ENCODE measurements at places on chromosomes 1 and 21. TPM values are rescaled to one million over a fixed set of nuclear protein-coding genes. Genes with fewer than 3 reads are reported as not detected.
A peak's percentile ranks its signal among the peaks of the same experiment; 100 is the strongest.

Gene ETNK2
- 18.3 TPM for total RNA-seq

Gene CLCA4
- not detected for total RNA-seq

Gene COL16A1
- 8.8 TPM for total RNA-seq

Gene FALEC
- total RNA-seq: 1.0 TPM

Gene FAM151A
- total RNA-seq: 0.11 TPM

- no peak overlapping the region for H3K4me3 ChIP-seq
- peaks cover 59% of the 10 kb centered on the region for H3K4me1 ChIP-seq
- no peak for DNase-seq
- H3K27me3 ChIP-seq: no peaks in the 10 kb centered on the region
- H3K36me3 ChIP-seq: peaks cover 3% of the 10 kb centered on the region
These were observed 208.1 kb upstream of the MAP1LC3C start for GRCh38 chr1:242206994-242207393.

DNA sequence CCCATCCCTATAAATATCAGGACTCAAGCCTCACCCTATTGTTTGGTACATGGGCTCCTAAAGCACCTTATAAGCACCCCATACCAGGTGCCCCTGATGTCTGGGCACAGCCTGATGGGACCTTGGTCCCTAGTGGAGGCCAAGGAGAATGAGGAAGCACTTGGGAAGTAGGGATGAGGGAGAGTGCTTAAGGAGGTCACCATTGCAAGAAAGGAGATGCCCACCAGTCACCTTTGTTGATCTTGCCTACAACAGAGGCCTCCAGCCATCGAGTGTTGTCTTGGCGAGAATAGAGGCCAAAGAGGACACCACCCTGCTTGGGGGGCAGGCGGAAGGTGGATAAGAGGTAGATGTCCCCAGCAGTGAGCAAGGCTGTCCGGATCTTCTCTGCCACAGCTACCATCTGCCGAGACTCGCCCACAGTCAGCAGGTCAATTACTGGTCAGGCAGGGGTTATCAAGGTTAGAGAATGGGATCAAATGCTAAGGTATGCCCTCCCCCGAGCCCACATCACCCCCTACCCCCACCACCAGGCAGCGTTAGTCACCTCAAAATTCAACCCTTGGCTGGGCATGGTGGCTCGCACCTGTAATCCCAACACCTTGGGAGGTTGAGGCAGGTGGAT lies 1.6 kb downstream of the THBS3 start:
- H3K27me3 ChIP-seq: peaks cover 9% of the 10 kb centered on the region
- no peak for DNase-seq
- H3K4me3 ChIP-seq: no peak overlapping the region

DNA sequence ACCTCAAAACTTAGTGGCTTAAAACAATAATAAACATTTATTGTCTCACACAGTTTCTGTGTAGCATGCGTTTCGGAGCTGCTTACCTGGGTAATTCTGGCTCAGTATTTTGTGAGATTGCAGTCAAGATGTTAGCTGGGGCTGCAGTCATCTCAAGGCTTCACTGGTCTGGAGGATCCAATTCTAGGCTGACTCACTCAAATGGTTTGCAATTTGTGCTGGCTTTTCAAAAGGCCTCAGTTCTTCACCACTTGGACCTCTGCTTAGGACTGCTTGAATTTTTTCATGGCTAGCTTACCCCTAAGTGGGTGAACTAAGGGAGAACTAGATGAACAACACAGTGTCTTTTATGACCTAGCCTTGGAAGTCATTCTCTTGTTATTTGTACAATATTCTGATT lies 21.0 kb downstream of the XPR1 start:
- H3K27me3 ChIP-seq: no peaks in the 10 kb centered on the region
- H3K36me3 ChIP-seq: peaks cover 11% of the 10 kb centered on the region
- DNase-seq: no peak
- H3K4me3 ChIP-seq: no peak overlapping the region
- 0 out of 2 replicates have a peak, but pooled peaks cover 6% of the 10 kb centered on the region for H3K4me1 ChIP-seq

GRCh38 chr1:44401256-44402228 lies 3.5 kb upstream of the RNF220 start:
- no peak for DNase-seq
- H3K27me3 ChIP-seq: peaks cover 23% of the 10 kb centered on the region
- H3K36me3 ChIP-seq: no peaks in the 10 kb centered on the region
- no peak overlapping the region for H3K27ac ChIP-seq
- H3K4me3 ChIP-seq: no peak overlapping the region
- H3K4me1 ChIP-seq: no peaks in the 10 kb centered on the region

DNA sequence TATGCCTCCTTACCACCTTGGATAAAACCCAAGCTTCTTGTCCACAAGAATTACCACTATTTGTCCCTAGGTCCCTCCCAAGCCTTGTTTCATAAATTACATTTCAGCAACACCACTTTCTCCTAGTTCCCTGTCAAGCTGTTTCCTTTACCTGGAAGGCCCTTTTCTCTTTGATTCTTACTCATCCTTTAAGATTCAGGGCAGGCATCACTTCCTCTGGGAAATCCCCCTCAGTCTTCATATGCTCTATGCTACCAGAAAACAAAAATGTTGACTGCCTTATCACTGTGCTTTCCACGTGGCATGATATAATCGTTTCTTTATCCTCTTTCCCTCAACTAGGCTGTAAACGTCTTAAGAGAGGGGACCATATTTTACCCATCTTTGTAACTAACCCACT lies 102.7 kb downstream of the LYST start:
- H3K27me3 ChIP-seq: no peaks in the 10 kb centered on the region
- H3K36me3 ChIP-seq: no peaks in the 10 kb centered on the region
- DNase-seq: no peak

GRCh38 chr1:229447809-229448252 lies 13.9 kb upstream of the ACTA1 start:
- H3K27ac ChIP-seq: peak overlapping the region; percentile 15
- H3K27me3 ChIP-seq: no peaks in the 10 kb centered on the region
- H3K4me1 ChIP-seq: no peaks in the 10 kb centered on the region
- DNase-seq: no peak
- peaks cover 36% of the 10 kb centered on the region for H3K36me3 ChIP-seq
- H3K4me3 ChIP-seq: no peak overlapping the region

DNA sequence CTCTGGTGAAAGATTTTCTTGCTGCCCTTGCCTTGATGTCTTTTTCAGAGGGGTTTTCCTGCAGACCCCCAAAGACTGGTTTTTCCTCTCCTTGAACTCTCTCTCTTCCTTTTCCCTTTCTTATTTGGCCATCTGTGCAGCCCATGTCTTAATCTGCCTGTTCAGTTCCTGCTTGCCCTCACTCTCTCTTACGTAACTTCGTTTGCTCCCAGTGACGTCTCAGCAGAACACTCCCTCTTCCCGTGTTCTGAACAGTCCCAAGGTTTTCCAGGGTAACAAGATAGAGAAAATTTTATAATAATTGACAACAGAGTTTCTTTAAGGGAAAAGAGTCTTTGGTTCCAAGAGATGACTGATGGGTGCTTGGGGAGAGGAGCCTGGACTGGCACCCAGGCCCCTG lies 109.1 kb upstream of the LMO4 start:
- H3K4me1 ChIP-seq: no peaks in the 10 kb centered on the region
- DNase-seq: no peak

GRCh38 chr1:229264487-229264886 lies 6.4 kb upstream of the RAB4A start:
- no peak overlapping the region for H3K27ac ChIP-seq
- no peak overlapping the region for H3K4me3 ChIP-seq
- H3K27me3 ChIP-seq: no peaks in the 10 kb centered on the region

DNA sequence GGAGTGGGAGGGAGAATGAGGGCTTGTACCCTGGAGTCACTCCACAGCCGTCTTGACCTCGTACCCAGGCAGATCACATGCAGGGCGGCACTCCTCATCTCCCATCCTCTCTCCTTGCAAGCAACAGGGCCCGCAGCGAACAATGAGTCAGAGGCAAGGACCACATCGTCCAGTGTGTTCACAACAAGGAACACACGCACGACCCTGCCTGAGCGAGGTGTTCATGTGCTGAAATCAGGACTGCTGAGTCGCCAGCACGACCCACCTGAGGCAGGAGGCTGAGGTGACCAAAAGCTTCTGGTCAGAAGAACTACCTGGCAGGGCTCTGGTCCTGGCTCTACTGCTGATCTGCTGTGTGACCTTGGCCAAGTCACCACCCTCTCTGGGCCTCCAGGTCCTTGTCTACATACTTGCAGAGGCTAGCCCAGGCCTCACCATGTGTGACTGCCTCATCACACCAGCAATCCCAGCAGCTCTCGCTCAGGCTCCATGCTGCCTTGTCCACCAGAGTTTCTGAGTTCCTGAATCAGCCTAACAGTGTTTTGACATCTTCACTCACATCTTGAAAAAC lies 78.0 kb downstream of the SSBP3 start:
- H3K36me3 ChIP-seq: no peaks in the 10 kb centered on the region
- peak overlapping the region; percentile 43 for H3K4me3 ChIP-seq
- H3K27me3 ChIP-seq: no peaks in the 10 kb centered on the region
- DNase-seq: no peak
- peak overlapping the region; percentile 85 for H3K27ac ChIP-seq

DNA sequence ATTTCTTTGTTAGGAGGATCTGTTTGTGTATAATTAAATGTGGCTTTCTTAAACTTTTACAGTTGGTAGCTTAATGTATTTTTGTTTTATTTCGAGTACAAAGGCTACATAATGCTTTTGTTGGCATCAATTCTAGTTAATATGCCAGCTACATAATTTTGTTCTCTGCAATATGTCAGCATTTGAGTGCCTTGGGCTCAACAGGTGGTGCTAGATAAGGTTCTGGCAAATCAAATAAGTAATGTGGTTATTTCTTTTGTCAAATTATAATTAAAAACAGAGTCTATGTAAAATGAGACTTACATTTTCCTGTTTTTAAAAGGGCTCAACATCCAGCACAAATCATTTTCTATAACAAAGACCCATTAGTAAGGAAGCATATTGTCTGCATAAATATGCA lies 410.6 kb upstream of the NR5A2 start:
- no peaks in the 10 kb centered on the region for H3K36me3 ChIP-seq
- DNase-seq: no peak
- H3K4me3 ChIP-seq: no peak overlapping the region
- H3K27ac ChIP-seq: no peak overlapping the region
- peaks cover 7% of the 10 kb centered on the region for H3K4me1 ChIP-seq
- H3K27me3 ChIP-seq: no peaks in the 10 kb centered on the region

DNA sequence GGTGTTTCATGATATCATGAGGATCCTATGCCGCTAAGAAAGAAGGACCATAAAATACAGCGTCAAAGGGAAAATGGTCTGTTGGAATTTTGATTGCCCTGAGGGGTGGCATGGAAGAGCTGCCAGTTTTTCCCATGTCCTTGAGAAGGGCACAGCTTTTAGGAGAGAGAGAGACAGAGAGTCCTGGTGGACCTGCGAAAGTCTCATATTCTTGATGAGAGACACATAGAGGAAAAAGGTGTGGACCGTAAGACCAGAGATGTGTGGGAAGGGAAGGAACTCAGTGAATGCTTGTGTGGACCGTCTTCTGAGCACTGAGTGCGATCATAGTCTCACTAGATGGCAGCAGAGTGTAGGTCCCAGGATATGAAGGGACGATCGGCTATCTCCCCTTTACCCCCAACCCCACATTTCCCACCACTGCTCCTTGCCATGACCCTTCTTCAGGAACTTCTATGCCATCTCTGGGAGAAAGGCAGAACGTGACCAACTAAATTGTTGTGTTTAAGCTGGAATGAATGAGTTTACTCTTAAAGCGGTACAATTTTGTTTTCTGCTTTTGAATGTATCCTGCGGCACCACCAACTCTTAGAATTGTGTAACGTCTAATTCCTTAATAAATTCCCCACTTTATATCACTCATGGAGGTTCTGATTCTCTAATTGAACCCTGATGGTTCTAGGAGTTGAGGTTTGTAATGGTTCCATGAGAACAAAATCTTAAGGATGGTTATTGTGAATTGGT lies 117.7 kb downstream of the CTH start:
- no peak overlapping the region for H3K4me3 ChIP-seq
- DNase-seq: peak; percentile 53
- no peak overlapping the region for H3K27ac ChIP-seq
- no peaks in the 10 kb centered on the region for H3K36me3 ChIP-seq
- no peaks in the 10 kb centered on the region for H3K27me3 ChIP-seq

GRCh38 chr1:10674700-10675609 lies 121.5 kb downstream of the CASZ1 start:
- no peaks in the 10 kb centered on the region for H3K36me3 ChIP-seq
- no peaks in the 10 kb centered on the region for H3K27me3 ChIP-seq
- no peak for DNase-seq
- H3K4me3 ChIP-seq: no peak overlapping the region

DNA sequence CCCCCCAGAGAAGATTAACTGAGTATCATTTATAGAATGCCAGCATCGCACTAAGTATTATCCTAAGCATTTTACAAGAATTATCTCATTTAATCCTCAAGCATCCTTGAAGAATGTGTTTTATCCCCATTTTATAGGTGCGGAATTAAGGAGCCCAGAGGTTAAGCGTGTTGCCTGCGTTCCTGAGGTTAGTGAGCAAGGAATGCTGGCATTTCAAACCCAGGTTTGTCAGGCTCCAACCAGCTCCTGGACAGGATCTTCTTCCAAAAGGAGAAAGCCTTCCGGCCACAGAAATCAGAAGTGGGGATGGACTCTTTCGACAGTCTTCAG lies 82.3 kb downstream of the SSBP3 start:
- H3K4me1 ChIP-seq: peaks cover 95% of the 10 kb centered on the region
- H3K27ac ChIP-seq: peak overlapping the region; percentile 86
- H3K27me3 ChIP-seq: no peaks in the 10 kb centered on the region
- no peak for DNase-seq

- no peak for DNase-seq
- no peak overlapping the region for H3K4me3 ChIP-seq
- H3K36me3 ChIP-seq: no peaks in the 10 kb centered on the region
- H3K27ac ChIP-seq: no peak overlapping the region
These were observed 27.8 kb downstream of the DNM3 start for GRCh38 chr1:171869097-171869496.

GRCh38 chr1:178412400-178412770 lies 84.4 kb downstream of the CLEC20A start:
- H3K4me1 ChIP-seq: peaks cover 17% of the 10 kb centered on the region
- no peaks in the 10 kb centered on the region for H3K27me3 ChIP-seq
- no peak overlapping the region for H3K4me3 ChIP-seq
- H3K36me3 ChIP-seq: peaks cover 8% of the 10 kb centered on the region
- no peak overlapping the region for H3K27ac ChIP-seq

- no peaks in the 10 kb centered on the region for H3K36me3 ChIP-seq
- no peaks in the 10 kb centered on the region for H3K27me3 ChIP-seq
- H3K27ac ChIP-seq: peak overlapping the region; percentile 43
- DNase-seq: no peak
- H3K4me3 ChIP-seq: no peak overlapping the region
These were observed 249.2 kb downstream of the SLC45A1 start for GRCh38 chr1:8567146-8567545.

DNA sequence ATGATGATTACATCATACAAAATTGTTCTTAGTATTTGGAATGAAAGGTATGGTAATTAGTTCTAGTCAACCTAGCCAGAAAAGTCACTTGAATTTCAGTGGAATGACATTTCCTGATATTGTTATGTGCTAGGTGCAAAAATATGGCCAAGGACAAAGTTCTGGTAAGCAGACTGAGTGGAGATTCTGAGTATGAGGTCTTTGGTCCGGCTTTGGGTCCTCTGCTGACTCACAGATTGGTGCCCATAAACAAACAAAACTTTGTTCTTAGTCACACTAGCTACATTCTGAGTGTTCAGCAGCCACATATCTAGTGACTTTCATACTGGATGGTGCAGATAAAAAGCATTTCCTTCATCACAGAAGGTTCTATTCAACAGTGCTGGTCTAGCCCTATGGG lies 206.1 kb downstream of the ZNF648 start:
- peaks cover 5% of the 10 kb centered on the region for H3K27me3 ChIP-seq
- peaks cover 14% of the 10 kb centered on the region for H3K36me3 ChIP-seq
- H3K4me1 ChIP-seq: no peaks in the 10 kb centered on the region
- DNase-seq: no peak
- H3K4me3 ChIP-seq: no peak overlapping the region

Data from WTC11 (cell line).